ENCODE measurements at places on chromosomes 11 and 22.

GRCh38 chr11:1847926-1848639 lies 4.8 kb upstream of the LSP1 start:
- peak; percentile 72 for DNase-seq

- DNase-seq: no peak
Measured at GRCh38 chr11:86488553-86488952, 113.9 kb downstream of the CCDC81 start.

DNA sequence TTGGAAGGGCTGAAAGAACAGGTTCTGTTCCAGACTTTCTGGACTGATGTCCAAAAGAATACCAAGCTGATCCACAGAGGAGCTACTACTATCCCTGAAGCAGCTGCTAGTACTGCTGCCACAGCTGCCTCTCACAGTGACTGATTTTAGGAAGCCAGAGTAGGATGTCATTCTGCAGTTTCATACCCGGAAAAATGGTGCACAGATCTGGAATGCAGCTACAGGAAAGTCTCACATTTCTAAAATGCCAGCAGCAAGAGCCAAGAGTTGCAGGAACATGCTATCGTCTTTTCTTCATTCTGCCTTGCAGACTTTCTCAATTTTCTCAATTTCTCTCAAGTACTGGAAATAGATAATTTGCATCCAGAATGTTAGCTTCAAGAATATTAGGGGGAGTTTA lies 19.4 kb upstream of the CCDC179 start:
- no peak for DNase-seq

DNA sequence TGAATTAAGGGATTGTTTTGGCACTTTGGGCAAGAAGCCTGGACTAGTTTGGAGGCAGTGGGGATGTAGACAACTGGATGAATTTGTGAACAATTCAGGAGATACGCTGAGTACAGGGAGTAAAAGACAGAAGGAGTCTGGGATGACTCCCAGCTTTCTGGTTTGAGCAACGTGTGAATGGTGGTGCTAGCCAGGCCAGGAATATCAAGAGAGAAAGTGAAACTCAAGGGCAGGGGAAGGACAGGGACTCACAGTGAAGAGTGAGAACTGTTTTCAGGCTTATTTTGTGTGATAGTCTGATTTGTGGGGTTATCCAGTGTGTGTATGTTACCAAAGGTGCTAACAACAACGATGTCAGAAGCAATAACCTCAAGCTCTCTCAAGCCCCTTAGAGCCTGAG lies 15.9 kb downstream of the CHRM1 start:
- DNase-seq: no peak

GRCh38 chr11:102553835-102554282 lies 23.3 kb upstream of the MMP7 start:
- no peak for DNase-seq

GRCh38 chr11:65625628-65626342 lies 10.2 kb downstream of the PCNX3 start:
- DNase-seq: peak; percentile 57

DNA sequence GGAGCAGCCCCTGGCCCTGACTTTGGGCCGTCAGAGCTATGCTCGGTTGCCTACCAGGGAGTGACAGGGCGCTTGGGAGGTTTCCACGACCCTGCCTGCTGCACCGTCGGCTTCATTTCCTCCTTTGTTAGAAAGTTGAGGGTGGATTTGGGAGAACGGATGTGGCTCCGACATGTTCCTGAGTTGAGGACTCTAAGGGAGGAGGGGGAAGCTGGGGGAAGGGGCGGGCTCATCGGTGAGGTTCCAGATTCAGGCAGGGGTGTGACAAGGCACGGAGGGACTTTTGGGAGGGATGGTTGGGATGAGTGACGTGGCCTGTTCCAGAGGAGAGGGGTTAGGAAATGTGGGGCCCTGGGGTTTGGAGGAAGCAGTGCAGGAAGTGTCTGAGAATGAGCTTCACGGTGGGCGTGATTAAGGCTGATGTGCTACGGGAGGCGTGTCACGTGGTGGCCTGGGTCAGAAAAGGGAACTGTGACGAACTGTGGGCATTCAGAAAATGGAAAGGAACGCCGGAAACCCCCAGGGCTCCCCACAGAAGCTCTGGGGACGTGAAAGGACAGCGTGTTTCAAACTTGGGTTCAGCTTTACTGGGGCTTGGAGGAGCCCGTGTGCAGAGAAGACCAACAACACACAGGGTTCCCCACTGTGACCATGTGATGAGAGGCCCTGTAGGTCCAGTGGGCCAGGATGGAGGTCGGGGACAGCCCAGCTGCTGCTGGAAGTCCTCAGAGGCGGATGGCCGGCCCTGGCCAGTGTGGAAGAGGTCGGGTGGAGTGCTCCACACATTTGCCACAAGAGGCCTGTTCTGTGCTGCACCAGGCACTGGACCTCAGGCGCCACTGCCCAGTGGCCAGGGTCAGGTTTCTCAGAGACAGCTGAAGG lies 2.8 kb downstream of the PARVB start:
- no peak for DNase-seq

- no peak for DNase-seq
Measured at GRCh38 chr11:64084146-64084950, 48.6 kb downstream of the FLRT1 start.

DNA sequence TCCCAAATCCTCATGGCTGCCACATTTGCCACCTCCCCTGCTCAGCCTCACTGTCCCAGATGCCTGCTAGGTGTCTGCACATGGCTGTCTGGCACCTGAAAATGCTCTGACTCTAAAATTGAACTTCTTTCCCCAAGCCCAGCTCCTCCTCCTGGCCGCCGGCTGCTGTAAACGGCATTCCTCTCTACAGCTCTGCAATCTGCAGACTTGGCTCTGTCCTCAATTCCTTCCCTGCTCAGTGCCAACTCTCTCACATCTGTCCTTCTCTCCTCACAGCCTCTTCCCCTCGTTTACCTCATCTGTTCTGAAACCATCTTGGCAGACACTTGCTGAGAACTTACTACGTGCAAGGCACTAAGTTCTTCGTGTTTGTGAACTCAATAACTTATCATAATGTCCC lies 169.4 kb upstream of the SYT13 start:
- no peak for DNase-seq

GRCh38 chr11:76824980-76825725 lies 35.6 kb upstream of the ACER3 start:
- DNase-seq: no peak

DNA sequence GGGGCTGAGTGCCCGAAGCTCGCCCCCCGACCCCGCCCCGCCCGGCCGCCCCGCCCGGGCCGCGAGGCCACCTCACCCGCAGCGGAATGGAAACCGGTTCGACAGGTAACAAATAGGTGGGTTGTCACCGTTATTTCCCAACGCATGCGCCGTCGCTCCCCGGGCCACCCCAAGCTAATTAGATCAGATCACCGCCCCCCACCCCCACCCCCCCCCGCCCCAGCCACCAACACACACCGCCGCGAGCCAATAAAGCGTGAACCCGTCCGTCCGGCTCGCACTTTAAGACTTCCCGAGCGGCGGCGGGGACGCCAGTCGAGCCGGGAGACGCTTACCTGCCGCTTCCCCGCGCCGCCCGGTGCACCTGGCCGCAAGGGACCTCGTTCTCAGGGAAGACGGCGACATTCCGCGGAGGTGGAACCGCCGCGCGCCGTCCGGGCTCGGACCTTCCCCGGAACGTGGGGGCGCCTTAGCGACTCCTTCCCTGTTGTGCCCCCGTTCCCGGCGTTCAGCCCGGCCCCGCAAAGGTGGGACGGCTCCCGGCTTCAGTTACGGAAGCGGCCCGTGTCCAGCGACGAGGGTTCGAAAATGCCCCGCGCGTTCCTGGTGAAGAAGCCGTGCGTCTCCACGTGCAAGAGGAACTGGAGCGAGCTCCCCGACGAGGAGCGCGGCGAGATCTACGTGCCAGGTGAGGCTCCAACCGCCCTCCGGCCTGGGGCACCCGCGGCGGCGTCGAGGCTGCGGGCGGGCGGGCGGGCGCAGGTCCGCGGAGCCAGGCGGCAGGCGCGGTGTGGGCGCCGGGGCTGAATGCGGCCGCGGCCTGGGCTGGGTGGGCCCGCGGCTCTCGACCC lies at the start of gene OVOL1:
Gene OVOL1, plus strand, starts transcription at position 278 of the 851 bp plus-strand sequence. Its CDS starts 311 bp downstream, at position 589.
- DNase-seq: peak; percentile 92

- no peak for DNase-seq
Measured at GRCh38 chr11:126385991-126386728, 30.7 kb downstream of the ST3GAL4 start.

GRCh38 chr22:18983120-18983651 lies 47.1 kb upstream of the PRODH start:
- DNase-seq: no peak

DNA sequence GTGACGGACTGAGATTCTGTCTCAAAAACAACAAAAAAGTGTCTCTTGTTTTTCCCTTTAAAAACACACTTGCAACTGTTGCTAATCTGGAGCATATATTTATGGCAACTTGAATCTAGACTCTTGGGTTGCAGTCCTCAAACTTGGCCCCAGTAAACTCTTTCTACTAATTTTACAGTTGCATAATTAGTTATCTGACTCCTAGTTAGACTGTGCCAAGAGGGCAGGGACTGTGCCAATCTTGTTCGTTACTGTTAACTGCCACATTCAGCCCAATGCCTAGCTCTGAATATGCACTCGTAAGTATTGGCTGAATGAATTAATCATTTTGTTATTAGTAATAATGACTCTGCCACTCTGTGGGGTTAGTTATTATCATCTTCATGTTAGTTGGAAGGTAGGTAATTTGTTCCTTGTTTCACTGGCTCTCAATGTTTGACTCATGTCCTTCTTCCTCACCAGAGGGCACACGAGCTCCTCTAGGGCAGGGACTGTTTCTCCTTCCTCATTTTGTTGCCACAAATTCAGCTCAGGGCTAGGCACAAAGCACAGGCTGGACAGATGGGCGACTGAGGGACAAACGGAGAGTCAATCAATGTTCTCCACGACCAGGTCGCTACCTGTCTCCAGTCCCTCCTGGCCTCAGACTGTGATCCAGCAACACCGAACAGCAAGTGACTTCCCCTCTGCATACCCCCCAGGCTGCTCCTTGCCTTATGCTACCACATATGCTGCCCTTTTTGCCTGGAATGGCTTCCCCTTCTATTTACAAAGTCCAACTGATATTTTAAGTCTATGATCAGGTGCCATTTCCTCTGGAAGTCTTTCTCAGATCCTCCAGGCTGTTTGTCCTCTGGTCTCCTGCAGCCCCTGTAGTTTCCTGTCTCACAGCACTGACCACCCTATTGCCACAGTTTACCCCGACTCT lies 9.0 kb downstream of the CLPB start:
- DNase-seq: no peak

- no peak for DNase-seq
Measured at GRCh38 chr11:304061-304506, 3.5 kb upstream of the IFITM2 start.

DNA sequence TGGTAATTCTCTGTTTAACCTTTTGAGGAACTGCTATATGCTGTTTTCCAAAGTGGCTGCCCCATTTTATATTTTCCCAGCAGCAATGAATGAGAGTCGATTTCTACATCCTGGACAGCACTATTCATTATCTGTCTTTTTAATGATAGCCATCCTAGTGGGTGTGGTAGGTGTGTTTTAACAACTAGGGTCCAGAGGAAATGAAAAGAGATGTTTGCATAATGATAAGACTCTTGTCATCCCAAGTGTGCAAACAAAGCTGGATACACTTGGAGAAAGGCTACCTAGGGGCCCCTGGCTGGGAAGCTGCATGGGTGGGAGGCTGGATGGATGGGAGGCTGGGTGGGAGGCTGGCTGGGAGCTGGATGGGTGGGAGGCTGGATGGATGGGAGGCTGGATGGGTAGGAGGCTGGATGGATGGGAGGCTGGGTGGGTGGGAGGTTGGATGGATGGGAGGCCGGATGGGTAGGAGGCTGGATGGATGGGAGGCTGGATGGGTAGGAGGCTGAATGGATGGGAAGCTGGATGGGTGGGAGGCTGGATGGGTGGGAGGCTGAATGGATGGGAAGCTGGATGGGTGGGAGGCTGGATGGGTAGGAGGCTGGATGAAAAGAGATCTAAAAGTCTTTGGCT lies 158.0 kb downstream of the DSCAML1 start:
- no peak for DNase-seq

- no peak for DNase-seq
Measured at GRCh38 chr11:28459912-28460311, 351.7 kb downstream of the METTL15 start.

- DNase-seq: peak; percentile 60
Measured at GRCh38 chr22:47174096-47174495, 411.6 kb downstream of the TBC1D22A start.

DNA sequence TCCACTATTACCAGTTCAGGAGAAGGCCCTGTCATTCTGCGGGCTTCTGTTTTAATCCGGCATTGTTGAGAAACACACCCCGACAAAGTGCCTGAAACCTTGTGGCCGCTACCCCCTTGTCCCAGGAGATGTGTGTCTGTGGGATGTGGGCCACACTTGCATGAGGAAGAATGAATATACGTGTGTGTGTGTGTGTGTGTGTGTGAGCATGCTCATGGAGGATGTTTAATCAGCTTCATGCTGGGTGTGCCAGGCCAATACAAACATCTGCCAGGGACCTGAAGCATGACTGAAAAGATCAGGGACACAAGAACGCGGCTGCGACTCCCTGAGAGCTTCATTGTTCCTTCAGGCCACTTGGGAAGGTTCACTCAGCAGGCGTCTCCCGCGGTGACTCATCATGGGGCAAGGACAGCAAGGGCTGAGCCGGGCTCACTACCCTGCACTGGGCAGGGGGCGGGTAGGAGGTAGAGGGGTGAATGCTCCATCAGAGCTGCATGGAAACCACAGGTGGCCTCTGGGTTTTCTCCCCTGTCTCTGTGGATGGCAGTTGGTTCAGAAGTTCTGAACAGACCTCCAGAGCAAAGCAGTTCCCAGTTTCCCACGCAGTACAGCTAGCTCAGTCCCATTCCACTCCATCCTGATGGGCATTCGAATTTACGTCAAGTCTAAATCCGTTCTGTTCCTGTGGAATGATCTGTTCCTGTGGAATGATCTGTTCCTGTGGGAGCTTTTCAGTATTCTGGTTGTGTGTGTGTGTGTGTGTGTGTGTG lies 7.0 kb upstream of the MALAT1 start:
- no peak for DNase-seq

GRCh38 chr11:106381895-106382294 lies 304.4 kb downstream of the AASDHPPT start:
- no peak for DNase-seq

GRCh38 chr11:116267146-116267545 lies 505.6 kb downstream of the BUD13 start:
- no peak for DNase-seq

DNA sequence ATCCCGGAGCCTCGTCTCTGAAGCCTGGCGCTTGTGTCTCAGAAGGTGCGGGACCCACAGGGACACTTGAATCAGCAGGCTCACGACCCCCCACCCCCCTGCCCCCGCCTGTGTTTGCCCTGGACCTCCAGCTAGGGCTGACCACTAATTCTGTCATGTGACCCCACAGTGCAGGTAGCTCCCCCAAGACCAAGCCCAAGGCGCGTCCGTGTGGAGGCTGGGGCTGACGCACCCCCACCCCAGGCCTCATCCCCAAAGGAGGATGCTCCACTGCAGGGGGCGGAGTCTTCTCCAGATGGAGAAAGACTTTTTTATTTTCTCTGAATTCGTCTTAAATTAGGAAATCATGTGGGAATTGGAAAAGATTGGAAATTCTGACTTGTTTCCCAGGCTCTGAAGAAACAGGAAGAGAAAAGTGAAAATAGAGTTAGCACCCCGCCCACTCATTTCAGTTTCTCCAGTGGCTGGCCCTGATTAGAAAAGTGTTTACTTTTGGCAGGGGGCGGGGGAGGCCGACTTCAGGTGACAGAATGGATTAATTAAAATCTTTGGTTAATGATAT lies 1.0 kb upstream of the RELA start:
- peak; percentile 79 for DNase-seq

GRCh38 chr11:11605181-11605580 lies 16.6 kb downstream of the GALNT18 start:
- no peak for DNase-seq
